Activated CD8-positive, alpha-beta memory T cell treated with anti-CD3 and anti-CD28 coated beads, Interleukin-2, amount 10 ng/mL, durations not matched to agents 7 days and 5 days (primary cell): ENCODE measurements at places on chromosomes 2 and 18.

DNA sequence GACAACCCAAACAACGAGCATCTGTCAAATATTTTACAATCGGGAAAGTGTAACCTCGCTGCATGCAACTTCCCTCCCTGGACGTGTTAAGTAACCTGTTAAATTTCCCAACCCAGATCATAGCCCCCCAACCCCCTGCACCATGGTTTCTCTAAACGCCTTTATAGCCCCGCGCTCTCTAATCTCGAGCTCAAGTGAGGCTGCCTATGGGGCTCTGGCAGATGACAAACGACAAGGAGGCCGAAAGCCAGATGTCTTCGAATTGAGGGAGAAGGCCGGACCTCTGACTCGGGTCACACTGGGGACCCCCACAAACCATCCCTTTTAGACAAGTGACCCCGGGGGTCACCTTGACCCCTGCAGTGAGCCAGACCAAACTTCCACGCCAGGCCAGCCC lies 526 bp downstream of the COX7A2L start:
- DNase-seq: no peak

- DNase-seq: no peak
These were observed 84.7 kb upstream of the TMEM200C start for GRCh38 chr18:5979971-5980457.

DNA sequence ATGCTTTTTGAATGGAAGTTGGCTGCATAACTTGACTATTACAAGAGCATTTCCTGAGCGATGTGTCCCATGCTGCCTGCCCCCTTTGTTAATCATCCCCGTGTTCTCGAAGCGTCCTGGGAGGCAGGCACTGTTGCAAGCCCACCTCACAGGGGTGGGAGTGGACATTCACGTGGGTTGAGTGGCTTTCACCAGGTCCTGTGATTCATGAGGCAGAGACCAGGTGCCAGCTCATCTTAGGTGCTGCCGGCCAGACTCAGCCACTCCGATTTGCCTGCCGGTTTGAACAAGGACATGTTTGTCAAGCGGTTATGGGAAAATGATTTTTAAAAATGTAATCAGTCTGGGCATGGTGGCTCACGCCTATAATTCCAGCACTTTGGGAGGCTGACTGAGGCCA lies 112.5 kb downstream of the ZNF532 start:
- no peak for DNase-seq

DNA sequence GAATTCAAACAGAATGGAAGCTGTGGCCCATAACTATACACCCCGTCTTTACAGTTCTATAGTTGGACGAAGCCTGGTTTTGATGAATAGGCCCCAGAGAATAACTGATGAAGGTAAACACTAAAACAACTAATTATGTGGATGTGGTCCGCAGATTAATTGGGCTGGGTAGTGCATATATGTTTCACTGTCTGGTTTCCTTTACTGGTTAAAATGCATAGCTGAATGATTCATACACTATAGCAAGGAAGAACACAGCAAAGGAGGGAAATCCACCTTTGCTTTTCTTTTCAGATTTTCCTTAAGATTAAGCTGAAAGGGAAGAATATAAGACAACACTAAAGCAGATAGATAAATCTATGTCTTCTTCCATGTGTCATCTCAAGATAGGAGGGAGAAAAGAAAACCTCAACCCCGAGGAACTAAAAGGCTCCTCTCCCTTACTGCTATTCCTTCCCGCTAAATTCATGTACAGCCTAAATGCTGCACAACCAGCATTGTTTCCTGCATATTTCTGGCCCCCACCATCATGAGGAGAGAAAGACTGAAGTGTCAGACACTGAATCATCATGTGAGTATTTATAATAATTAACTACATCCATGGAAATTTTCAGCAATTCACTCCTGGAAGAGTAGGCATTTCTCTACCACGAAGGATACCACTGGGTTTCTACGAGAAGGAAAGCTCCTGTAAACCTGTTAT lies 297.1 kb upstream of the CCDC68 start:
- no peak for DNase-seq

DNA sequence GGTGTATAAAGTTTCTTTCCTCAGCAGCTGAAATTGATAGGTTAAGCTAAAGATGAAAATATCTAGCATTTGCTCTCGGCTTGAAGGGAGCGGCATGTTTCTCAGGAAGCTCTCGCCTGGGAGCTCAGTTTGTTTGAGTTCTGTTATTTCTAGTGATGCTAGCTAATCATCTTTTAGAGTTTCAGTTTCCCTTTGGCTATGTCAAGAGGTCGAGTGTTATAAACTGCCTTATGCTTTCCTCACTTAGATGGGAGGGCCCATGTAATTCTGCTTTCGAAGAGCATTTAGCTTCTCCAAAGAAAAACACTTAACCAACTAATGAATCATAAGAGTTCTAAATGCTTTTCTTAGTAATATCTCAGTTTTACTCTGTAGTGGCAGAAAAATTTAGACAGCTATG lies 33.6 kb downstream of the PLCL1 start:
- no peak for DNase-seq

DNA sequence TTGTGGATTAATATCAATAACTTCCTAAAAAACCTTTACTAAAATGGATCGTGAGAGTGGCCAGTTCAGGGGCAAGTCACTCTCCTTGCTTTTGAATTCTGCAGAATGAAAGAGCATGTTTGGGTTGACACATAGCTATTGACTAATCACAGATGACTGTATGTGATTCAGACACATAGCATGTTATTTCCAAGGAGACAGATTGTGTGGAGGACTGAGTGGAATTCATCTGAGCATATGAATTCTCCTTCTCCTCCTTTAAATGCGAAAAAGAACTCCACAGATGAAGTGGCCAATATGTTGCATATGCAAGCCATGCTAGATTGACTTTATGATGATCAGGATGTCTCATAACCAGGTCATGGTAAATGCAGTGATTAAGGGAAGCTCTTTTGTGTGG lies 249.4 kb upstream of the FAM98A start:
- DNase-seq: no peak

GRCh38 chr2:119486196-119486827 lies 38.0 kb downstream of the SCTR start:
- peak; percentile 22 for DNase-seq
